ENCODE measurements at places on chromosomes 1 and 21. TPM values are rescaled to one million over a fixed set of nuclear protein-coding genes. Genes with fewer than 3 reads are reported as not detected.

HHAT gene
- 2.1 TPM for polyA plus RNA-seq

PFKL gene
- polyA plus RNA-seq = 138 TPM

OR2M3 gene
- polyA plus RNA-seq = not detected

LINGO4 gene
- polyA plus RNA-seq = 0.13 TPM

RASAL2 gene
- 3.0 TPM for polyA plus RNA-seq

LCE1C gene
- not detected for polyA plus RNA-seq

UBAP2L gene
- 27.6 TPM for polyA plus RNA-seq

TOMM20 gene
- 79.3 TPM for polyA plus RNA-seq

PPP2R5A gene
- polyA plus RNA-seq = 50.4 TPM

ATP6V1G3 gene
- polyA plus RNA-seq = not detected

SUMO3 gene
- polyA plus RNA-seq = 103 TPM

KPRP gene
- polyA plus RNA-seq = not detected

GPR52 gene
- polyA plus RNA-seq = not detected

KRTAP6-3 gene
- polyA plus RNA-seq = not detected

PLOD1 gene
- polyA plus RNA-seq = 16.2 TPM

CELA3A gene
- 0.54 TPM for polyA plus RNA-seq

CLDN17 gene
- polyA plus RNA-seq = not detected

HFM1 gene
- 0.16 TPM for polyA plus RNA-seq

EPHA10 gene
- polyA plus RNA-seq = 33.3 TPM

RSPH1 gene
- polyA plus RNA-seq = 8.8 TPM

CFAP141 gene
- polyA plus RNA-seq = not detected

CD1E gene
- 0.50 TPM for polyA plus RNA-seq

RC3H1 gene
- polyA plus RNA-seq = 2.4 TPM

ADCY10 gene
- polyA plus RNA-seq = not detected

RUNX3 gene
- polyA plus RNA-seq = 18.0 TPM

MTOR gene
- 10.2 TPM for polyA plus RNA-seq

SMIM11 gene
- 14.6 TPM for polyA plus RNA-seq

NOS1AP gene
- polyA plus RNA-seq = 1.2 TPM

OR2L13 gene
- polyA plus RNA-seq = not detected

OR2L3 gene
- not detected for polyA plus RNA-seq

HES3 gene
- polyA plus RNA-seq = not detected

FAM78B gene
- polyA plus RNA-seq = 0.23 TPM

ZNF683 gene
- polyA plus RNA-seq = not detected

C2CD2 gene
- polyA plus RNA-seq = 8.3 TPM

IFI44 gene
- 10.8 TPM for polyA plus RNA-seq

GCSAML gene
- polyA plus RNA-seq = not detected

KRTAP12-2 gene
- not detected for polyA plus RNA-seq

SUSD4 gene
- 0.57 TPM for polyA plus RNA-seq
